ENCODE measurements at places on chromosomes 2 and 18. TPM values are rescaled to one million over a fixed set of nuclear protein-coding genes. Genes with fewer than 3 reads are reported as not detected.

The ZSWIM2 gene
- total RNA-seq: not detected

The REG3G gene
- total RNA-seq: 1.1 TPM

The KLF11 gene
- 13.0 TPM for total RNA-seq

The SIX3 gene
- total RNA-seq: not detected

The HDAC4 gene
- 6.3 TPM for total RNA-seq

The RAB6C gene
- total RNA-seq: not detected

The CYP1B1 gene
- 0.50 TPM for total RNA-seq

The SLC4A1AP gene
- 33.5 TPM for total RNA-seq

The CYP26B1 gene
- 1.6 TPM for total RNA-seq

The FTCDNL1 gene
- 1.8 TPM for total RNA-seq

The FSIP2 gene
- 0.11 TPM for total RNA-seq

The ACP1 gene
- 140 TPM for total RNA-seq

The LRRTM4 gene
- total RNA-seq: not detected

The FOXD4L1 gene
- total RNA-seq: 0.19 TPM

The POU3F3 gene
- total RNA-seq: not detected

The RND3 gene
- 61.4 TPM for total RNA-seq

The LINC00305 gene
- total RNA-seq: not detected

The IL18R1 gene
- 4.7 TPM for total RNA-seq

The NPHP1 gene
- total RNA-seq: 5.7 TPM

The ANKRD53 gene
- 0.05 TPM for total RNA-seq

The KIAA2012 gene
- 0.08 TPM for total RNA-seq

The UCN gene
- total RNA-seq: 6.6 TPM

The KCNIP3 gene
- 2.7 TPM for total RNA-seq

The SOWAHC gene
- 12.4 TPM for total RNA-seq

The ASNSD1 gene
- total RNA-seq: 37.7 TPM

The ATP9B gene
- total RNA-seq: 5.0 TPM

The CAPN13 gene
- not detected for total RNA-seq

The COLEC11 gene
- total RNA-seq: not detected

The IGFBP2 gene
- 169 TPM for total RNA-seq

The NCKAP5 gene
- total RNA-seq: 4.9 TPM

The SDC1 gene
- 31.4 TPM for total RNA-seq

The SKOR2 gene
- total RNA-seq: not detected

The LYG2 gene
- 0.72 TPM for total RNA-seq

The STAT4 gene
- 0.11 TPM for total RNA-seq

The SULT1C4 gene
- not detected for total RNA-seq

The KIAA1328 gene
- total RNA-seq: 6.3 TPM

The SCYGR4 gene
- total RNA-seq: not detected

The CCDC150 gene
- total RNA-seq: 9.7 TPM

The UPP2 gene
- not detected for total RNA-seq

The LOXHD1 gene
- not detected for total RNA-seq

The REG1B gene
- total RNA-seq: not detected

The DNAJC5G gene
- total RNA-seq: not detected

The PLEK gene
- total RNA-seq: not detected

The DYNAP gene
- total RNA-seq: not detected

The ADRA2B gene
- total RNA-seq: not detected

The CAPN10 gene
- 28.2 TPM for total RNA-seq

The MGAT5 gene
- total RNA-seq: 11.7 TPM

The CHRND gene
- not detected for total RNA-seq

The LIMS3 gene
- not detected for total RNA-seq

The TCF23 gene
- not detected for total RNA-seq

All from A375 (cell line).